ENCODE measurements at places on chromosomes 2 and 18.

GRCh38 chr2:170235860-170236679 lies 58.1 kb downstream of the MYO3B start:
- peak; percentile 42 for DNase-seq

- no peak for DNase-seq
Observed at GRCh38 chr2:14635391-14635871, 2.9 kb downstream of the LRATD1 start.

GRCh38 chr2:216525972-216526371 lies 27.3 kb downstream of the RPL37A start:
- DNase-seq: no peak

GRCh38 chr2:225006730-225007129 lies 35.5 kb downstream of the DOCK10 start:
- DNase-seq: no peak

- DNase-seq: peak; percentile 94
Observed at GRCh38 chr2:187547353-187547979, 6.8 kb downstream of the TFPI start.

DNA sequence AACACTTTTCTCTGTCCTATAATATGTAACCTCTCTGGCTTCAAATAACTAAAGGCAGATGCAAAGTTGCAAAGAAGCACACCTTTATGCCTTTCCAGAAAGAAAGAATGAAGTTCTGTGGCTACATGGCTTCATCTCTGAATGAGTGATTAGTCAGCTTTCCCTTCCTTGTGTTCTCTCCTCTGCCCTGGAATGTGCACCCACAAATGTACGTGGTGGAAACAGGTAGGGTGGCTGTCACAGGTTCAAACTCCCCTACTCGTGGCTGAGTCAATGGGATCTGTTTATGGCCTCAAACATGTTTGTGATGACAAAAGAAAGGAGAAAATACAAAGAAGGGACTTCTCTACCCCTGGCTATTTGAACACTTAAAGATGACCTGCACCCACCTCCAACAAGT lies 55.5 kb upstream of the ACVR2A start:
- no peak for DNase-seq

- DNase-seq: no peak
Observed at GRCh38 chr18:60893355-60894097, 439.7 kb upstream of the CDH20 start.

DNA sequence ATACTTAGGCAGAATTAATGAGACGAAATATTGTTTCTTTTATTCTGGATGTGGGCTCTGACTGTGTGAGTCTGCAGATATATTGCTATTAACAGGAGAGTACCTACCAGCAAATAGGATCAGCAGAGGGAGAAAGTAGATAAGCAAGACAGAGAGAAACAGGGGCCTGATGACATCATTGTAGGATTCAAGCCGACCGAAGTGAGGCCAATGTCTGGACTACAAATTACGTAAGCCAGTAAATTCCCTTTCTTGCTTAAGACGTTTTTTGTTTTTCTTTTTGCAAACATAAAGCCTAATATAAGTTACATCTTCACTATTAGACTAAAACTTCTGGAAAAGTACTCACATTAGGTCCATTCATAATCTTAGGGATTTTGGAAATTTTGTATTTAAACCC lies 21.4 kb upstream of the PTPRM start:
- DNase-seq: no peak
